Activated naive CD4-positive, alpha-beta T cell (primary cell): ENCODE measurements at places on chromosomes 16 and 17.

- DNase-seq, result no peak
Observed at GRCh38 chr16:56371660-56371937, 53.7 kb downstream of the AMFR start.

DNA sequence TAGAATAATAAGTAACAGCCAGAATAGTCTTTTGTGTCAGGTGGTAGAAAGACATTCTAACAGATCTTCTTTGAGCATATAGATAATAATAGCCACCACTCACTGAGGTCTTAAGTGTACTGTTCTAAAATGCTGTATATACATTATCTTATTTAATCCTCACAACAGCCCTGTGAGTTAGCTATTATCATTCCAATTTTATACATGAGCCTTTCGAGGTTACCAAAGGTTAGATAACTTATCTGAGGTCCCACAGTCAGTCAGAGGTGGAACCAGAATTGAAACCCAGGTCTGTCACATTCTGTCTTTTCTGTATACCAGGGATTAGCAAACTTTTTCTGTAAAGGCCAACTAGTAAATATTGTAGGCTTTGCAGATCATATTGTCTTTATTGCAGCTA, 23.2 kb downstream of the REXO5 start:
- no peak for DNase-seq

DNA sequence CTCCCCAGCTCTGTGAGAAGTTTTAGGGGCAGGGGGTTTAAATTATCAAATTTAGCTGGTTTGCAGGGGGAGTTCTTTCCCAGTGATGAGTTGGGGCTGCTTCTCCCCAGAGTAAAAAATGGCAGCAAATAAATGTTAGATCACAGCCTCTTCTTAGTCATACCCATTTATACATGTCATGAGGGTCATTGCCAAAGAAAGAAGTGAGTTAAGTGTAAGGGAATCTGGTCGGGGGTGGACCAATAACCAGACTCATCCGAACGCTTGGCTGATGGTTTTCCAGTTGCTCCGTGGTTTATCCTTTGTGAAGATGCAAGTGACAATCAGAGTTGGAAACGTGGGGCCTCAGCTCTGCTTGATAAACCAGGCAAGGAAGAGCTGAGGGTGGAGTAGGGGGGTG, 87.1 kb downstream of the PLXDC1 start:
- no peak for DNase-seq

GRCh38 chr17:81713556-81714411, 1.7 kb downstream of the SLC25A10 start:
- no peak for DNase-seq

DNA sequence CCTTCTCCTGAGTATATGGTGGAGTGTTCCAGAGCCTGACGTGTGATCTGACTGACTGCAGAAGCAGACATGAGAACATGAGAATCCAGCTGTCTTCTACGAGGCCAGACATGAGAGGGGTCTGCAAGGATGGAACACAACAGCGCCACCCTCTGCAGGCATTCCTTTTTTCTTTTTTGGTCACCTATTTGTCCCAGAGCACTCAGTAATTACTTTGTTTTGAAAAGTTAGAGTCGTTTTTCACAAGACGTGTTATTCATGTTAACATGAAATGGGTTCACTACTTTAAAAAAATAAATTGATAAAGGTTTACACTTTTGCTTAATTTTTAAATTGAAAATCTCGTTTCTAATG, 43.8 kb upstream of the ATP2A3 start:
- no peak for DNase-seq

GRCh38 chr16:57639172-57639887, 10.9 kb downstream of the ADGRG1 start:
- DNase-seq, result no peak

GRCh38 chr16:28308794-28309584, 16.7 kb downstream of the SBK1 start:
- DNase-seq, result no peak

DNA sequence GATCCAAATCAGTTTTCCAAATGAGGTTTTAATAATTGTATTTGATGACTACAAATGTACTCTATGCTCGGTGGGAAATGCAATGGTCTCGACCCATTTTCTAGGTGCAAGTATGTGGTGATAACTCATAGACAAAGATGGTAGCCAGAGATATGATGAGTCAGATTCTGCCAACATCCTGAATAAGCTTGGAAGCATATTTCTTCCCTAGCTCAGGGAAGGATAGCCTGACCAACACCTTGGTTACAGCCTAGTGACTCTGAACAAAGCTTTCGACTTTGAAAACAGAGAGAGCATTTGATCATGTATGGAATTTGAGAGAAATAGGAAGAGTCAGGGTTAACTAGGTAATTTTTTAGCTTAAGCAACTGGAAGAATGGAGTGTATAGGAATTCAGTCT, 128.3 kb upstream of the MYOCD start:
- DNase-seq, result no peak

DNA sequence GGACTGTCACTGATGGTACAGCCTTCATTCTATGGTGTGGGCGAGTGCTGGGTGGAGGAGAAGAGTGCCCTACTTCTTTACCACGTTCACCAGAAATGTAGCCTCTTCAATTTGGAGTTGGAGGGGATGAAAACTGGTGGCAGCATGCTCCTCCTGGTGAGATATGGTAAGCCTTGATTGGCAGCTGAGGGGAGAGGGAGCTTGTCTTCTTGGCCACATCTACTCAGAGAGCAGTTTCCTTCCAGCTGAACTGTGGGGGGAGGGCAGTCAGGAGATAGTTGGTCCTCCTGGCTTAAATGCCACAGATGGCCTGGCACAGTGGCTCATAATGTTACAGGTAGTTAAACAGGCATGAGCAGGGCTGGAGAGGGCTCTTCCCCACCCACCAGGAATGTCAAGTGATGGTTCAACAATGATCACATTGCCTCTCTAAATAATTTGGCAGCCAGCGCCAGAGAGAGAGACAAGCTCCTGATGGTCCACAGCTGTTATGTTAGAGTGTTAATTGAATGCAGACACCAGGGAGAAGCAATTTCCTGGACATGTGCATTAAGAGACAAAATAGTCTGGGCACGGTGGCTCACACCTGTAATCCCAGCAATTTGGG, 9.0 kb upstream of the MAPK3 start:
- DNase-seq, result no peak

DNA sequence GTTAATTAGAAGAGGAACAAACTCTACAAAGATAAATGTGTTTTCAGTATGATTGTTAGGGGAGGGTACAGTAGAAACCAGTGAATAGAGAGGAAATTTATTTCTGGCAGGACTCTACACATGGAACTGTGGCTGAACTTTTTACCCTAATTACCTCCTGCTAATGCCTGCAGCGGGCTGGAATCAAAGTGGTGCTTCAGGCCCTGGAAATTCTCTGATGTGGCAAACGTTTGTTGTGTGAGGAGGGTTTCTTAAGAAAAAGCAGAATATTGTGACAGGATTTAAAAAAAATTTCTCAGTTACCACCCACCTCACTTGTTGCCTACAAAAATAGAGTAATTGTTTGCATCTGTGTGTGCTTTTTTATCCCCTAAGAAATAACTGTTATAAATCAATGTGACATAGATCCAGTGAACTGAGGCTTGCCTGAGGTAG, 154.5 kb downstream of the BCAS3 start:
- DNase-seq, result no peak

DNA sequence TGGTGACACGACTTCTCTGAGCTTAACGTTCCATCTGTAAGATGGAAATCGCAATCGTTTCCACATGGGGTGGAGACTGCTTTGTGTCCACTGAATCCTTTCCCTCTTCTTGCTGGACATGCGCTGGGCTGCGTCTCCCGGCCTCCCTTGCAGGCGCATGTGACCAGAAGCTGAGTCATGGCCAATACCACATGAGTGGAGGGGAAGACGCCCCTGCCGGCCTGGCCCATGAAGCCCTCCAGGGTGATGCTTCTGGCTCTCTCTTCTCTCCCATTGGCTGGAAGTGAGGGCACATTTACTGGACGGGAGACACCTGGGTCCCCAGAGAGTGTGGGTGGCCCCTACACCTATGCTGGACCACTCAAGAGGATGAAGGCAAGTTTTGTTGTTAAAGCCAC, 71.1 kb downstream of the DYNLRB2 start:
- no peak for DNase-seq

GRCh38 chr16:1057252-1057932, 15.2 kb upstream of the SSTR5 start:
- DNase-seq, result peak; percentile 62

GRCh38 chr16:51834133-51834532, 683.1 kb upstream of the SALL1 start:
- no peak for DNase-seq

- DNase-seq, result no peak
Observed at GRCh38 chr17:41917192-41917591, 1.6 kb downstream of the ACLY start.

- DNase-seq, result no peak
Observed at GRCh38 chr16:70466805-70467076, 12.3 kb downstream of the FCSK start.

GRCh38 chr17:73735245-73735644, 91.0 kb upstream of the SDK2 start:
- DNase-seq, result no peak

GRCh38 chr17:45320349-45320930, 3.6 kb upstream of the MAP3K14 start:
- no peak for DNase-seq

- DNase-seq, result no peak
Observed at GRCh38 chr17:34769899-34770298, 190.5 kb downstream of the TMEM132E start.

- DNase-seq, result no peak
Observed at GRCh38 chr16:87216148-87216840, 100.9 kb downstream of the C16orf95 start.

GRCh38 chr16:85061566-85061965, 34.0 kb downstream of the KIAA0513 start:
- DNase-seq, result no peak

DNA sequence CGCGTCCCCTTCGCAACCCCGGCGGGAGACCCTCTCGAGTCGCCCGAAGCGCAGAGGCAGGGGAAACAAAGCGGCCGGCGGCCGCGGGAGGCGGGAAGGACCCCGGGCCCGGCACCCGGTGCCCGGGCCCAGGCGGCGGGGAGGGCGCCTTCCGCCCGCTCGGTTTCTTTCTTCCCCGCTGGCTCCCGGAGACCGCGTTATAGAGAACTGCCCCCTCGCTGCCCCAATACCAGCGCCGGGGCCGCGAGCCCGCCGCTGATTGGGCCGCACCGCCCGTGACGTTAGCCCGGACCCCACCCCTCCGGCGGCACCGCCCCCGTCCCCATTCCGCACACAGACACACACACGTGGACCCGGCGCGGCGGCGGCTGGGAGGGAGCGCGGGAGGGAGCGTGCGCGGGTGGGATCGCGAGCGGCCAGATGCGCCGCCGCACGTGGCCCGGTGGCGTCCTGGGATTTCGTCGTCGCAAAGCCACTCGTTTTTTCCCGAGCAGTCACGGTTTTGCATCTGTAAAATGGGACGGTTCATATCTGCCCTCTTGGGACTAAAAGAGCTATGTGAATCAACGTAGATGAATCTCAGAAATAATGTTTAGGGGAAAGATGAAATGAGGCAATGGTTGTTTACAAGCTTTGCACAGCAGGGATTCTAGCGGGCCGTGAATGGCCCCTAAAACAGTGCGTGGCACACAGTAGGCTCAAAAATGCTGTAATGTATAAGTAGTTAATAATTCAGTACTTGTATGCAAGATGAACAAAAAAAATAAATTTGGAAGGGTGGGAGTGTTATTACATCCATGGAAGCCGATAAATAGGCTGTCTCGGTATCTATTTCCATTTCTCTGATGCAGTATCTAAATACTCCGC, at the start of gene EPOP:
Gene EPOP (minus strand): TSS at position 209 of the 867 bp plus-strand sequence. CDS start 462 bp downstream, outside the sequence.
- peak; percentile 74 for DNase-seq

GRCh38 chr16:12719972-12720371, 83.7 kb downstream of the CPPED1 start:
- DNase-seq, result no peak

GRCh38 chr16:11224096-11224893, 31.7 kb downstream of the SOCS1 start:
- no peak for DNase-seq

DNA sequence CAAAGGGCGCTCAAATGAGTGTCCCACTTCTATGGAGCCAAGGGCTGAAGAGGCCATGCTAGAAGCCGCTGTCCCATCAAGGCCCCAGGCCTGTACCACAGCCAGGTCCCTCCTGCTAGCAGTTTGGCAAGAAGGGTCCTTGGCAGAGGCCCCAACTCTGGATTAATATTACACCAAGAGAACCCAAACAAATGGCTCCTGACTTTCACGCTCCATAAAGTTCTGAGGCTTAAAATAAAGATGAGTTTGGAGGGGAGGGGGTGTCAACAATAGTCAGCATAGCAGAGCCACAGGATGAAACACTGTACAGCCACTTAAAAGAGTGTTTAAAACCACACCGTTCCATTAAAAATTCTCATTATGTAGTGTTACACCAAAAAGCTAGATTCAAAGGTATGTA, 30.5 kb downstream of the CUEDC1 start:
- no peak for DNase-seq

DNA sequence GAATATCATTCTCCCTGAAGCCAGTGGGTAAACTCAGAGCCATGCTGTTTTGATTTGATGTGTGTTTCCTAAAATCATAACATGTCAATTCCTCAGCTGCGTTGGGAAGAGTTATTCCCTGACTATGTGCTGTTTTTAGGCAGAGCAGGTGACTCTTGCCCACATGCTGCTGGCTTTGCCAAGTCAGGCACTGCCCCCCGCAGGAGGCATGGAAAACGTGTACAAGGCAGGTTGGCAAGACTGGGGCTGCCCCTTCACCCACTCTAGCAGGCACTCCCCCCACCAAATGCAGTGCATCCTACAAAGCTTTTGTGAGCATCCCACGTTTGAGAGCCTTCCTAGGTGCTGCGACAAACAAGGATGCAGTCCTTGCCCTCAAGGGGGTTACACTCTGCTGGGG, 38.3 kb upstream of the NAT9 start:
- no peak for DNase-seq

DNA sequence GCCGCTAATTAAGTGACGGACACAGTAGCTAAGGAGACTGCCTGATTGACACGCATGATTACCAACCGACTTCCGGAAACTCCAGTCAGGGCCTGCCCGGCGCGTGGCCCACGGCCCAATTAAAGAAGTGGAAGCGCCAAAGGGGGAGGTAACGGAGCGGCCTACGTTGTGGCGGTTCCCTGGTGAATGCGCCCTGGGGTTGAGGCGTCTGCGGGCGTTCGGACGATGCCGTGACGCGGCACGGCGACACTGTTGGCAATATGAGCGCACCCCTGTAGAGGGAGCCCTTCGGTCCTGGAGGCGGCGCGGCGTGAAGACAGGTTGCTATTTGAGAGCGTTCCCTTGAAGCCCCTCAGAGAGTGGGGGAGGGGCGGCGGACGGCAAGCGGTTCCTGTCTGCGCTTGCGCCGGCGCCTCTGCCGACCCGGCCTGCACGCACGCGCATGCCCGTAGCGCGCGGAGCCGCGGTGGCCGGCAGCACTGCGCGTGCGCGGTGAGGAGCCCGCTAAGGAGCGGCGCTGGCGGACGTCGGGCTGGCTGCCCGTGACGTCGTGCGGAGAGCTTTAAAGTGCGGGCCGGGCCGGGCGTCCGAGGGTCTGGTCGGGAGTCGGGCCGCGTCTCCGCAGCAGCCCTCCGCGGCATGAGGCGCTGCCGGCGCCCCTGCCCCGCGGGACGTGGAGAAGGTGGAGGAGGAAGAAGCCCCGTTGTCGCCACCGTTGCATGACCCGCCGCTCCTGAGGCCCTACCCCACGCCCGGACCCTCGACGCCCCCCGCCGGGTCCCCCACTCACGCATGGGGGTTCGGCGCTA, at the start of gene ALKBH5:
Gene ALKBH5 (plus strand): TSS at position 495 of the 809 bp plus-strand sequence. CDS start 416 bp downstream, outside the sequence.
- DNase-seq, result peak; percentile 93
